ENCODE measurements at places on chromosomes 5 and 9.

DNA sequence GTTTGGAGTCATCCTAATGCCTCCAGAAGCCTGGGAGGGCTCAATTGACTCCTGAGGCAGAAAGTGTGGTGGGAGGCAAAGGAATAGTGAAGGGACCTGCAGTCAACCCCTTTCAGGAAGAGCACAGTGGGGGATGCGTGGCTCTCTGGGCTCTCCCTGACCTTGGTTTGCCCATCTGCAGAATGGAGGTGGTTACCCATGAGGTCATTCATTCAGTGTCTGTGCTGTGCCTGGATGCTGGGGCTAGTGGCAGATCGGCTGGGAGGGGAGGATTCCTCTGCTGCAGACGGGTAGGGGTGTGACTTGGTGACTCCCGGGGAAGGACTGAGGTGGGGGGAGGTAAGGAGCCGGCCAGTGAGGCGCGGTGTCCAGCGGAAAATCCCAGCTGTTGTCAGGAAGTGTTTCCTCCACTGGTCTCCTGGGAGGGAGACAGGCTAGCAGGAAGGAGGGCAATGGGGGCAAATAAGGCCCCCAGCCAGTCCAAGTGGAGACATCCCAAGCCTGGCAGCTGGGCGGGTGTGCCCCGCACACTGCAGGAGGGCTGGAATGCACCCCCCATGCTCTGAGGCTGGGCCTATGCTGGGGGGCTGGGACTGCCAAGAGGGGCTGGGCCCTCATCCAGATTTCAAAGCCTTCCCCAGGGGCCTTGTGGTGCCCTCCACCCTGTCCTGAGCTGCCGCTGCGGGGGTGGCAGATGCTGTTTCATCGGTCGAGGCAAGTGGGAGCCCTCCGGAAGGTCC lies 10.9 kb downstream of the CXXC5 start:
- no peak for DNase-seq

- DNase-seq, result no peak
These were observed 59.1 kb downstream of the PHF2 start for GRCh38 chr9:93635186-93636107.

DNA sequence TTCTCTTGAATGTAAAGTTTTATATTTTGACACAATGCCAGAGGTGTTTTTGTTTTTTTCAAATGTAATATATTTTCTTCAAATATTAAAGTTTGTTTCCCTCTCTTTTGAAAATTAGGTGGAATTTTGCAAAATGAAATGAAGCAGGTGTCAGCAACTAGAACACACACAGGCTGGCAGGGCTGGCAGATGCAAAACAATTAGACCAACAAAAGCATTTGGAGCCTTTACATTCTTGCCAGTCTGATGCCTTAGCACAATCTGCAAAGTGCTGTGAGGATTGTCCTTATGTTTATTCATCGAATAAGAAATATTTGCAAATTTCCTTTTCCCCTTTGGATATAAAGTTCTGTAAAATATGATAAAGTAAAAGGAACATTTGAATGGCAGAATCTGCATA lies 1063.9 kb downstream of the CDH9 start:
- DNase-seq, result no peak

DNA sequence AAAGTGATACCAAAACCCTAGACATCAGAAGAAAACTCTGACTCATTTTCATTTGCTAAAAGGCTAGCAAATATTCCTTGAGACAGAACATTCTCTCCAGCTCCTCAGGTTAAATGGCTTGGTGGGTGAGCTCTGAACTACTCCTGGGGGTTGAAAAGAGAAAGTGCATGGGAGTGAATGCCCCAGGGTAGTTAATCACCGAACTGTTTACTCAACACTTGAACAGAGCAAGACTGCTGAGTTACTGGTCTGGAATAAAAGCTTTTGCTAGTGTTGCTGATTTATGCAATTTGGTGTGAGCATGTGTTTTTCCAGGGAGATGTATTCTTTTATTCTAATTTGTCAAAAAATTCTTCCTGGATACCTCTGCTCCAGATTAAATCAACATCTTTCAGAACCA lies 88.3 kb upstream of the PRDM9 start:
- no peak for DNase-seq

GRCh38 chr5:137778772-137779564 lies 24.8 kb upstream of the HNRNPA0 start:
- no peak for DNase-seq

DNA sequence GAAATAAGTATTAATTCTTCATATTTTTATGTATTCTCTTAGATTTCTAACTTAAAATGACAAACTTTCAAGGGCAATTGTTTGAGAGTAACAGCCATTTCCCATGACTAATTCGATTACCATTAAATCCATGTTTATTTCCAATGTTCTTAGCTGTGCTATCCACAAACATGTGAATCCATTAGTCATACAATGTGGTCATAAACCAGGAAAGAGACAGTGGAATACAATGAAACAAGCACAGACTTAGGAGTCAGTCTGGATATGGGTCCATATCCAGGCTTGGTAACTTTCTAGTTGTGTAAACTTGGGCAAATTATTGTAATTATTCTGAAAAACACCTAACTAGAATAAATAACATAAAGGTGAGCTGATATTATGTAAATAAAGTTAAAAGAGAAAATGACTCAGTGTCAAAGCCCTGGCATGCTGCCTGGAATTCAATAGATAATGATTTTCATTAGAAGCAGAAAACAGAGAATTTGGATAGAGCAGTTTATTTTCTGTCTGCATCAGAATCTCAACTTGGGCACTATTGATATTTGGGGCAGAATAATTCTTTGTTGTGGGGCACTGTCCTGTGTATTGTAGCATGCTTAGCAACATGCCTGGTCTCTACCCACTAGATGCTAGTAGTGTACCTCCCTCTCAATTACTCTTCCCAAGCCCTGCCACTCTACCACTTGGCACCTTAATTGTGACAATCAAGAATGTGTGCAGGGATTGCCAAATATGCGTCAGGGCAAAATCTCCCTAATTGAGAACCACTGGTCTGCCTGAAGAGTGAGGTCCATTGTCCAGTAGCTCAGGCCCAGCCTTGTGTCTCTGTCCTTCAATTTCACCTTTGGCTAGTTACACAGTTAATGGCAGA lies 44.7 kb upstream of the SLC27A6 start:
- DNase-seq, result no peak

GRCh38 chr9:136629879-136630661 lies 32.6 kb upstream of the EGFL7 start:
- DNase-seq, result peak; percentile 32

GRCh38 chr9:92664394-92665152 lies 5.4 kb downstream of the IPPK start:
- DNase-seq, result no peak

GRCh38 chr5:177553671-177554429 lies 513 bp downstream of the FAM193B start:
- DNase-seq, result peak; percentile 16

DNA sequence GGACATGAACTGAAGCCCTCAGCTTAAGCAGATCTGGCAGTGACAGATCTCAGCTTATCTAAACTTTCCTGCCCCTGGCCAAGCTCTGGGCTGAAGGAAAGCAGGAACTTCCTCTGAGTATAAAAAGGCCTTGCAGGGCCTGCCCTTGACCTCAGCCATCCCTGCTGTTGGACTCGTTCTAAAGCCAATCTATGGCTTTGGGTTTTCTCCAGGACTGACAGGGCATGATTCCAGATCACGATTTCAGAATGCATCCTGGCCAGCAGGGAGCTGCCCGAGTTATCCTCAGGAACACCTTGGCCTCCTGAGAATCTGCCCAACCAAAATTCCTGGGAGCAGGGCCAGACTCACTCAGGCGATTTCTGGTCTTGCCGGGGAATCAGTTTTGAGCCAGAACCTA lies 502.7 kb downstream of the TLE4 start:
- DNase-seq, result no peak

- no peak for DNase-seq
These were observed 782.2 kb upstream of the NUDT12 start for GRCh38 chr5:104344809-104345208.

GRCh38 chr5:142571371-142571770 lies 114.5 kb downstream of the FGF1 start:
- DNase-seq, result no peak

GRCh38 chr5:105501315-105501714 lies 1938.7 kb upstream of the NUDT12 start:
- no peak for DNase-seq

GRCh38 chr9:130459941-130460669 lies 15.3 kb downstream of the ASS1 start:
- DNase-seq, result no peak

DNA sequence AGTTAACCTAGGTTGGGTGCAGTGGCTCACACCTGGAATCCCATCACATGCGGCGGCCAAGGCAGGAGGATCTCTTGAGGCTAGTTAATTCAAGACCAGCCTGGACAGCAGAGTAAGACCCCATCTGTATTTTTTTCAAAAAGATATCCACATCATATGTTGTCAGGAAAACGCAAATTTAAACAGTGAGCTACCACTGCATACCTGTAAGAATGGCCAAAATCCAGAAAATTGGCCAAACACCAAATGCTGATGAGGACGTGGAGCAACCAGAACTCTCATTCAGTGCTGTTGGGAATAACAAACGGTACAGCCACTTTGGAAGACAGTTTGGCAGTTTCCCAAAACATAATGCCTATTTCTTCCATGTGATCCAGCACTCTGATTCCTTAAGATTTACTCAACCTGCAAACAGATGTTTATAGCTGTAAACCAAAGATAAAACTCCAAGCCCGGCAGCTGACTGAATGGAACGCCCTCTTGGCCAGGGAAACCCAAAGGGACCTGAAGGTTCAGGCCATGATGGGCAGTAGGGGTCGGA lies 12.4 kb downstream of the CEL start:
- DNase-seq, result no peak

DNA sequence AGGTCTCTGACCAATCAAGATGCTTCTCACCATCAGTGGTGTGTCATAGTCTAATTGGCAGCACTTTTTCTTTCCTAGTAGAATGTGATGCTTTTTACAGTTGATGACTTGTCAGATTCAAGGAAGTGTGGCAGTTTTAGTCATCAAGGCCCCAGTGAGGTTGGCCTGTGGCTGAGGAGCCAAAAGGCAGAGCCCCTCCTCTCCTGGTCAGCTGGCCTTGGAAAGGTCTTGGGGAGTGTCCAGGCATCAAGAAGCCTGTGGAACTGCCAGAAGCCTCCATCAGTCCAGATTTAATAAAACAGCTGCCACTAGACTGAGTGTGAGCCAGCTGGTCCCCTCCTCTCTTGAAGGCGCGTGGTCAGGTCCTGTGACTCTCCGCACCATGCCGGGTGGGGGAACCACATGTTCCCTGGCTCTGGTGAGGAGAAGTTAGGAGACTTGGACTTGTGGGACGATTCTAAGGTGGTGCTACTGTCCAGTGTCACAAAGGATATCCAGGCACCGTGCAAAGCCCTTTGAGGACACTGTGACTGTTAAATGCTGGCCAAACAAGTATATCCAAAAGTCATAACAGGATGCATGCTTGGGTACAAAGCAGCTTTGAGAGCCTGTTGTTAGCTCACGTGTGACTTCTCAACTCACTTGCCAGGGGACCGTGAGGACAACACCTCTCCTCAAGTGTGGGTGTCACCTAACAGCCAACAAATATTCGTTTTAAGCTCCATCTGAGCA lies 6.1 kb upstream of the ANGPTL2 start:
- no peak for DNase-seq

- no peak for DNase-seq
These were observed 2.2 kb downstream of the SPOCK1 start for GRCh38 chr5:137496919-137497318.

- DNase-seq, result no peak
These were observed 727 bp downstream of the TRIM7 start for GRCh38 chr5:181204113-181204825.

GRCh38 chr9:672851-673250 lies 168.6 kb upstream of the DMRT1 start:
- no peak for DNase-seq

DNA sequence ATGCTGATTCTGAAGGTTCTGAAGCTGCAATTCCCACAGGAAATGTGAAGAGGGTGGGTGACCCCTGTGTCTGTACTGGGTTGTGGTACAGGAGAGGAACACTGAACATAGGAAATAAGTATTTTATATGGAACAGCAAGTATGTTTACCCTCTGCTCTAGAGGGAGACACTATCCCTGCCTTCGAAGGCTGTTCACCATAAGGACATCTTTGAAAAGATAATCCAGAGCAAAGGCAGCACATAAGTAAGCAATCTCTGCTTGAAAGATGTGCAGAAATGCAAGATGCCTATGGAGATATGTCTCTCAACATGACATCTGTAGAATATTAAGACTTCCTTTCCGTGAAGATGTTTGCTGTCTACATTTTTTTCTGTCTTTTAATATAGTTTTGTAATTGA lies 184.4 kb upstream of the EFNA5 start:
- no peak for DNase-seq

GRCh38 chr5:43110606-43111170 lies 10.0 kb upstream of the ZNF131 start:
- DNase-seq, result no peak

GRCh38 chr9:132511191-132511999 lies 71.0 kb upstream of the BARHL1 start:
- DNase-seq, result no peak

DNA sequence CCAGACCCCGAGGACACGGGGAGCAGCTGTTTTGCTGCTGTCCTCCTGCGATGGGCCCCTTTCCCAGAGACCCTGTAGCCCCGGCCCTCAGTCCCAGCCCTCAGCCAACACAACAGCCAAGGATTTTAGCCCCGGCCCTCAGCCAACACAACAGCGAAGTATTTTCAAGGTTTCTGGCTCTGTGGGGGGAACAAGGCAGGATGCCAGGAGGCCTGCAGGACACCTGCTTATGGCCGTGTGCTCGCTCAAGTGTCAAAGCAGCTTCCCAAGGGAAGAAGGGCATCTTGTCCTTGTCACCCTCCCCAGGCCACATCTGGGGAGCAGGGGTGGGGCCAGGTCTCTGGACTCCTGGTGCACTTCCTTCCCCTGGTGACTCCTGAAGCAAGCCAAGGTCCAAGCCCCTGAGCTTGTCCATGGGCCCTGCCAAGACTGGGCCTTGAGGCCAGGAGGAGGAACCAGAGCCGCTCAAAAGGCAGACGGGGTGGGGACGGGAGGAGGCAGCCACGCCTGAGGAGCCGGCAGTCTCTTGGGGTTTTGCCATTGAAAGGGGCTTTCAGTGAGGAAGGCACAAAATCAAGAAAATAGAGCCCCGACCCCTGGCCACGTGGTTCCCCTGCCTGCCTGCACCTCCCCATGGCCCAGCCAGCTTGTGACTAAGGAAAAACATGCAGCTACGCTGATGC lies 10.8 kb downstream of the KCNT1 start:
- DNase-seq, result no peak

- no peak for DNase-seq
These were observed 108.3 kb downstream of the PCSK1 start for GRCh38 chr5:96324708-96325107.

DNA sequence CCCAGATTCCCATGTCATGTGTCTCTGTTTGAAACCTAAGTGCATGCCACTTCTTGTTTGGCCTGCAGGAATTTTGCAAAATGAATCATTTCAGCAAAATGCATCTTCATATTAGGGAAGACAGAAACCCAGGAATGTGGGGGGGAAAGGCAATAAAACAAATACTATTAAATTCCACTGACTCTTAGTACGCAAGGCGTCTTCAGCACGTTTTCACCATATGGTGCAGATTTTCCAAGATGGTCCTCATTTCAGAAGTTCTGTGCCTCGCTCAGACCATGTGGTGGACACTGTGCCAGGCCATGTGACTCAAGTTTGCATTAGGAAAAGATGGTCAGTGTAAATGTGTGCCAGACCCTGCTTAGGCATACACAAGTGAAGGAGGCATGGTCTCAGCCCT lies 184.0 kb downstream of the ACTL7B start:
- DNase-seq, result no peak

- DNase-seq, result no peak
These were observed 93.4 kb downstream of the UNC13B start for GRCh38 chr9:35254984-35255857.

- peak; percentile 38 for DNase-seq
These were observed 15.0 kb upstream of the PTBP3 start for GRCh38 chr9:112348257-112349007.
